ENCODE measurements at places on chromosomes 5 and 9. TPM values are rescaled to one million over a fixed set of nuclear protein-coding genes. Genes with fewer than 3 reads are reported as not detected.

DNA sequence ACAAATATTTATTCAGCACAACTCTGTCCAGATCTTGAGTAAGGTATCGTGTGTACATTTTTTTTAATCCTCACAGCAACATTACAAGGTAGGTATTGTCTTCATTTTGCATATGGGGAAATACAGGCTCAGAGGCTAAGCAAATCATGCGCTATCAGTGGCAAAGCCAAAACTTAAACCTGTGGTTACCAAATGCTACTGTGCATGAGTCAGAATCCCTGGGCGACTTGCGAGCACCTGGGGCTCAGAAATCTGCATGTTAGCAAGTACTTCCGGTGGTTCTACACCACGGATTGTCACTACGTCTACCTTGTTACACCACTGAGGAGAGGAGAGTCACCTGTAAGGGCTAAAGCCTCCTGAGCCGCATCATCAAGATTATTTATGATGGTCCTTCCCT lies 21.3 kb downstream of the C5orf58 start:
- no peak for DNase-seq

GRCh38 chr5:168750926-168751325 lies 171.8 kb upstream of the PANK3 start:
- no peak for DNase-seq

- DNase-seq = peak; percentile 59
These were observed 4.0 kb upstream of the RANBP3L start for GRCh38 chr5:36305571-36306326.

DNA sequence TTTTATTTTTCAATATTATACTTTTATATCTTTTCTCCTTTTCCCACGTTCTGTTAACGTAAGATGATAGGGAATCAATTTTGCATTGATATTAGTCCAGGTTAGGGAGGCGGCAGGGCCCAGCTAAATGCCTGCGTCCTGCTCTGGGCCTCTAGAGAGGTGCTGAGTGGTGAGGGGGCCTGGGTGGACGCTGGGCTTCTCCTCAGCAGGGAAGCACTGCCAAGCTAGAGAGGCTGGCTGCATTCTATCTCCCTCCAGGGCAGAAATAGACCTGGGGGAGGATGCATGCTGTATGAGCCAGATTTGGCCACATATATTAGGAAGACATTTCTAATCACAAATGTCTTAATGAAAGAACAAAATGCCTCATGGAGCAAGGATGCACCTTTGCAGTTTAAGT lies 43.6 kb upstream of the NKX2-5 start:
- no peak for DNase-seq

DNA sequence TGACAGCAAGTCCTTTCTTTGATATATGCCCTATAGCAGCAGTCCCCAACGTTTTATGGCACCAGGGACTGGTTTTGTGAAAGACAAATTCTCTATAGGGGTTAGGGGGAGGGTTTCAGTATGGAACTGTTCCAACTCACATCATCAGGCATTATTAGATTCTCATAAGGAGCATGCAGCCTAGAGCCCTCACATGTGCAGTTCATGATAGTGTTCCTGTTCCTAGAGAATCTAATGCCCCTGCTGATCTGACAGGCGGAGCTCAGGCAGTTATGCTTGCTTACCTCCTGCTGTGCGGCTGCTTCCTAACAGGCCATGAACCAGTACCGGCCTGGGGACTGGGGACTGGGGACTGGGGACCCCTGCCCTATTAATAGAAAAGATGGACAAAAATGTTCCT lies 2.7 kb upstream of the RAPGEF6 start:
- DNase-seq = no peak

GRCh38 chr5:150636391-150637244 lies 3.8 kb upstream of the SYNPO start:
- peak; percentile 70 for DNase-seq

DNA sequence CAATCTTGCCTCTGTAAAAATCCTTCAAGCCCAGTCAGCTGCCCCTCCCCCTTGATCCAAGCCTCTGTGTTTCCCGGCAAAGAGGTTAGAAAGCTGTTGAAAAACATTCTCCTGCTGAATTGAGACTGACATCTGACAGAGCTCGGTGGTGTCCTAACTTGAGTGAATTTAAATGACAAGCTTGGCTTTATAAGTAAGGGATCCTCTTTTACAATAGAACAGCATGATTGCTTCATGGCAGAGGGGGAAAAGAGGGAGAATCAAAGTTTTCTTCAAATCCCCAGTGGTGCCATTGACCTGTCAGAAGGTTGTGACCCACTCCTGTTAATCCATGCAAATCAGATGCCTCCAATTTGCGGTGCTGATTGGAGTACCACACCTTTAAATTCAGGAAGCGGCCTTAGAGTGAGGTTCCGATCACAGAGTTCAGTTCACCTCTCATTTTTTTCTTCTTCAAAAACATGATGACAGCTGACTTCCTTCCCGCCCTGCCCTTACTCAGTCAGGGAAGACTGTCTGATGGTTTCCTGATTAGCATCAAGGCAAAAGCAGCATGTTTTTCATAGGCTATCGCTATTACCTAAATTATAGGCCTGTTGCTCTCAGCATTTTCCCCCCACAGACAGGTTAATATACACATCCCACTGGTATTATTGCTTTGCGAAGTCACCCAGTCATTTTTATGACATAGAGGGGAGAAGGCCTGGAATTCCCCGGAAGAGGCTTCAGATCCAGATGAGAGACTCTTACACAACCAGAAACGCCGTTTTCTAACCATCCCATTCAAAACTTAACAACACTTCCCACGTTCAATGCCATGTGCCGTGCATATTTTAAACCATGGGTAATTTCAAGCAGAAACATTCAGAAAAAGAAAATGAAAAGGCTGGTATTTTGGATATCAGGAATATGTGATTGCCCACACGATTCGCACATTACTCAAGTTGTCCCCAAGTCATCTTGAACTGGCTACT lies 141.4 kb downstream of the EBF1 start:
- no peak for DNase-seq

Gene ZDHHC21
- total RNA-seq = 4.2 TPM

Gene BSPRY
- total RNA-seq = not detected
